HEK293T (cell line): ENCODE measurements at places on chromosomes 5 and 9.

DNA sequence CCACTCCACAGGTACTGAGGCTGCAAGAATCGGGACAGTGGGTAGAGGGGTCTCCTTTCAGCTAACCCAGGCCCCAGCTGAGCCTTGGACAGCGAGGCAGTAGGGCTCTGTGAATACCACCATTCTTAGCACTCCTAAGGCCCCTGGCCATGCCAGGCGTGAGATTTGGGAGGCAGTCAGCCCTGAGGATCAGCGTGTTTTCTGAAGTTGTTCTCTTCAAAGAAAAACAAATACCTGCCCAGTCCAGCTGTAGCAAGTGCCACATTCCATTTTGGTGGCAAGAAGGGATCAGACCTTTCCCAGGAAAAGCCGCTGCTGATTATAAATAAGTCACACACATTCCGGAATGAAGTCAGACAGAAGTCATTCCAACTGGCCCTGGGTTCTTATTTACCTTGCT lies 47.8 kb downstream of the RALGPS1 start:
- DNase-seq, result no peak

DNA sequence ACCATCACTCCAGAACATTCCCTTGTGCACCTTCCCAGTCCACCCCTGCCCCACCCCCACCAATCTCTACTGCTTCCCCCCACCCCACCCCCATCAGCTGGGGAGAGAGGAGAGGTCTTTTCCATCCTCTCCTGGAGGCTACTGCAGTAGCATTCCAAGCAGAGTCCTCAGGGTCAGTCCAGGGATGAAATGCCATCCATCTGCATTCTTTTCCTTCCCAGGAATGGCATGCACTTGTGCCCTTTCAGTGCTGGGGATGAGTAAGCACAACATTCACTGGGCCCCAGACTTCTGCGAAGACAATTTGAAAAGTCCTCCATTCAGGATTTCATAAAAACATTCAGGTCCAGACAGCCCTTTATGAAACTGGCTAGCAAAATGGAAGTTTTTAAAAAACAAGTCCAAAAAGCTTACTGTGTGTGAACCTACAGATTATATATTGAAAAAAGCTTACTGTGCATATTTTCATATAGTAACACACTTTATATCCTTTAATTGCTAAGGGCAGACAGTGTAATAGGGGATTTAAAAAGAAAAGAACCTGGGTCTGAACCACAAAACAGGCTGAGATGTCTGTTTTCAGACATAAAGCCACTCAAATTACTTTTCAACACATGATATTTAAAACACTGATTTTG lies 50.0 kb upstream of the GOLPH3 start:
- DNase-seq, result no peak

GRCh38 chr9:13274886-13275641 lies 4.4 kb downstream of the MPDZ start:
- DNase-seq, result no peak

- DNase-seq, result no peak
Measured at GRCh38 chr5:66080664-66081063, 63.4 kb upstream of the SREK1 start.

GRCh38 chr5:174571662-174572397 lies 152.6 kb upstream of the MSX2 start:
- DNase-seq, result peak; percentile 68

DNA sequence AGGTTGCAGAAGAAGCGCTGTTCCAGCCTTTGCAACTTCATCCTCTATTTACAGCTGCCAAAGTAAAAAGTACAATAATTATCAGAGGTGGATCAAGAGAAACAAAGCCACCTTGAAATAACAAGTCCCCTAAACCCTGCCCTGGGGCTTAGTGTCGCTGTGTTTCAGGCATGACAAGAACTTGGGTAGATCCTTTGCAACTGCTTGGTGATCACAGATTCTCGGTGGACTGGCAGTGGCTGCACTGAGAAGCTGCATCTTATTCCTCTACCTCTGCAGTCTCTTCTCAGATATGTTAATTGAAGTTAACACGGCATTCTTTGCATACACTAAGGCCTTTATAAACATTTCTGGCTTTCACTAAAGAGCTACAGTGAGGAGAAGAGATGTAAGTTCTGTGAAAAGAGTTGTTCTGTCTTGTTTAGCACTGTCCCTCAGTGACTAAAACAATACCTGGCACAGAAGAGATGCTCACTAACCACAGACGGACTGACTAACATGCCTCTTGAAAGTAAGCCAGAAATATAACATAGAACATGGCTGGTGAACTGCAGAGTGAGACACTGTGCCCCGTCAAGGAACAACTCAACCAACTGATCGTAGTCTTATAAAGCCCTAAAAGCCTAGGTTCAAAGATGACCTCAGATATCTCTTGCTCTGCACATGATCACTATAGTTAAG lies 144.2 kb downstream of the MLLT3 start:
- DNase-seq, result no peak

DNA sequence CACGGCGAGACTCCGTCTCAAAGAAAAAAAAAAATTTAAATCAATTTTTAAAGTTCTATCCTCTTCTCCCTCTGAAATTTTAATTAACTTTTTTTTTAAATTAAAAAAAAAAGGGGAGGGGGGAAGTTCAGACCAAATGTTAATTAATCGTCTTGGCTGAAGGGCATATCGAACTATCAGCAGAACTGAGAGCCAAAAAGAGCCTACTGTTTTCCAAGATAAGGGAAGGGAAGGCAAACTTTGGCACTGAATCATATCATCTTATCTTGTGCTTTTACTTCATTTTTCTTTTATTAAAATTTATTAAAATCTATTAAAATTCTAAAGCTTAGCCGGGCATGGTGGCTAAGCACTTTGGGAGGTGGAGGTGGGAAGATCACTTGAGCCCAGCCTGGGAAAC lies 45.9 kb upstream of the MTMR12 start:
- DNase-seq, result no peak

DNA sequence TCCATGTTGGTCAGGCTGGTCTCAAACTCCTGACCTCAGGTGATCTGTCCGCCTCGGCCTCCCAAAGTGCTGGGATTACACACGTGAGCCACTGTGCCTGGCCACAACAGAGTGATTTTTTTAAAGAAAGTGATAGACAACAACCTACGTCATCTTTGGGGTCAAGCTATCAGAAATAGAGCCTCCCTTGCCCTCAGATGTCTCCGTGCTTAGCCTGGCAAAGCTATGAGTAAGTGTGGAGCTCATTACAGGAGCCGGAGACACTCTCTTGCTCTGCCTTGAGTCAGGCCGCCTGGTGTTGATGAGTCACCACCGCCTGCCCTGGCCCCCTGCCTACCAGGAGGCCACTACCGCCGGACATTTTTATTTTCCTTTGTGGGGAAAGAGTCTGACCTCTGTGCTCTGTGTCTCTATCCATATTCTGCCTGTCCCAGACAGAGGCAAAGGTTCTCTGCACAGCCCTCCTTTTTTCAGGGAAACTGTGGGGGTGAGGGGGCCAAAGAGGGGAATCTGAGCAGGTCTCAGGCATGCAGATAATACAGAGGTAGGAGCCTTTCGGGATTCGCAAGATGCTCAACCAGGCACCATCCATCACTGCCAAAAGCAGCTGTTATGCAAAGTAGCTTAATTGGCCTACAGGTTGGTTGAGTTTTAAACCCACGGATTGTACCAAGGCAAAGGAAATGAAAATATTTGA lies 123.7 kb upstream of the CPEB4 start:
- peak; percentile 74 for DNase-seq
